HepG2 (cell line): ENCODE measurements at places on chromosomes 4 and X.

GRCh38 chr4:87251106-87251505 is 30.7 kb upstream of the KLHL8 start:
- no peak for DNase-seq

- no peak for DNase-seq
Observed at GRCh38 chrX:154040863-154041262, 21.2 kb upstream of the IRAK1 start.

DNA sequence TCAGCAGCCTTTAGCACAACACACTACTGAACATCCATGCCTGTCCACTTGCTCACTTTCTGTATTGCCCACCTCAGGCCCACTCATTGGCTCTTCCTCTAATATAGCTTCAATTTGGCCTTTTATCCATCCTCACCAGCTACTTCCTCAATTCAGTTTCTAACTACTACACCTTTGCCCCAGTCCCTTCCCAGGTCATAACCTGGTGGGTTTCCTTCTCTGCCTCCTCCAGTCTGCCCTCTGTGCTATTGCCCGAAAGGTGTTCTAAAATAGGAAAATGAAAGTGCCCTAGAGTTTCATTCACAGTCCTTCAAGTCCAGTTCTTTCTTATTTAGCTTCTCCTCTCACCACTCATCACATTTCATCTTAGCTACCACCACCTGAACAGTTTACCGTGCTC is 23.1 kb downstream of the MOSPD2 start:
- DNase-seq, result no peak

DNA sequence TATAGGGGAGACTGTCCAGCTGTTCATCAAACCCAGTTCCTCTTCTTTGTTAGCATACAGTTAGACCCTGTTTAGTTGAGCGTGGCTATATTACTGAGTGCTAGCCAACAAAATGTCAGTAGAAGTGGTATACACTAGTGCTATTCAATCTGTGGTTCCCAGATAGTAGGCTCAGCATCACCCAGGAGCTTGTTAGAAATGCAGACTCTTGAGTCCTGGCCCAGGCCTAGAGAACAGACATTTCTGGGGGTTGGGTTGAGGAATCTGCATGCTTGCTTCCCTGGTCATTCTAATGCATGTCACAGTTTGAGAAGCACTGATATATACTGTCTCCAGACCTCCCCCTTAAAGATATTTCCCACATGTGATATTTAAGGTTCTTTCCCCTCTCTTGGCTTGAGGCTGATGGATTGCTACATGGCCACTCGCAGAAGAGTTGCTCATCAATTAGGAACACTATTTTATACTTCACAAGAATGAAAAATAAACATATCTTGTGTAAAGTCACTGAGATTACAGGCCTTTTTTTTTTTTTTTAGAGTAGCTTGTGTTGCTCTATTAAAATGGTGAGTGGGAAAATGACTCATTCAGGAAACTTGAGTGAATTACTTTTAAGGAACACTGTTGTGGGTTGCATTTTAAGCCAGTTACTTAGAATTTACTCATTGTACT is 289.0 kb downstream of the STIM2 start:
- no peak for DNase-seq

DNA sequence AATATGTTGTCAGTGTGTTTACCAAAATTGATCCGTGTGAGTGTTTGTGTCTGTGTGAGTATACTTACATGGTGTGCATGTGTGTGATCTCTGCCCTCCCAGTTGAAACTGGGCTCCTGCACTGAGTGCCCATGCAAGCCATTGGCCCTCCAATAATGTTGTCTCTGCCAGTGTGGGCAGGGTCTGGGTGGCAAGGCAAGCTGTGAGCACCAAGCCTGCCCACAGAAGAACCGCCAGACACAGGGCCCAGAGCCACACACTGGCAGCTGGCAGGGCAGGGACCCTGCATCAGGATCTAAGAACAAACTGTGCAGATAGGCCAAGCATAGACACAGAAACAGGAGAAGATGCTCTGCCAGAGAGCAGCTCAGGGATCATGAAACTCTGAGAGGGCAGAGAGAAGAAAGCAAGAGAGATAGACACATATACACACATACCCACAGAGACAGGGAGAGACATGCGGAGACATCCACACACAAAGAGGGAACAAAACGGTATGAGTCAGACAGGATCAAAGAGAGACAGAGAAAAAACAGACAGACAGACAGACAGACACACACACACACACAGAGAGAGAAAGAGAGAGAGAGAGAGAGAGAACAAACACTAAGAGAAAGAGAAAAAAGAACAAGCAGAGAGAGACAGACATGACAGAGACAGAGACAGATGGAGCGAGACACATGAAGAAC is 555.0 kb downstream of the MID1IP1 start:
- no peak for DNase-seq

DNA sequence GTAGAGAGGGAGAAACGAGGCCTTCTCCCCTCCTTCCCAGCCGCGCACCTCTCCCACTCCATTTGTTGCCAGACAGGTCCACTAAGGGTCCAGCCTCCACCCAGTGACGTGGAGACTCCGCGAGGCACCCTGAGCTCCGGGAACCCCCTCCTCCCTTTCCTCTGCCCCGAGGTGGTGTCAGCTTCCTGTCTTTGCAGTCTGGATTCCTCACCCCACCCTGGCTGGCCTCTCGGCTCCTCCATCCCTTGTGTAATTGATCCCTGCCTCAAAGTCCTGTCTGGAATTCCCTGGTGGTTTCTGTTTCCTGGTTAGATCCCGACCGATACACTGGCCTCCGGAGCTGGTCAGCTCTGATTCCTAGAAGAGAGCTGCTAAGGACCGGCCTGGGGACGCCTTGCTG is 105.9 kb upstream of the SCOC start:
- DNase-seq, result no peak

GRCh38 chrX:110794601-110795000 is 1.0 kb downstream of the CHRDL1 start:
- DNase-seq, result no peak

DNA sequence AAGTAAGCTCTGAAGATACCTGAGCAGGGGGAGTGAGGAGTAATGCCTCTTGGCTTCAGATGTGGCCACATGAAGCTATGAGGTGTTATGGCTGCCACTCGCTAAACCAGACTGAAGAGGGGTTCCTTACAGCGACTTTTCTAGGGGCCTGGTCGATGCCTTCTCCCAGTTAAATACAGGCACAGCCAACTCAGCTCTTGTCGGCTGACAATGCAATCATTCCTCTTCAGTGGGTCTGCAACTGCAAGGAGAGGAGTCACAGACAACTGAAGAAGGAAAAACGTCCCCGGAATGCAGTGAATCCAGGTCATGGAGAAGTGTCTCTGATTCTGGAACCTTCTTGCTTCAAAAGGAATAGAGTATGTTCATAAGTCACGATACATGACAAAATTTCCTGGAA is 106.4 kb downstream of the RNF150 start:
- DNase-seq, result no peak

- no peak for DNase-seq
Observed at GRCh38 chr4:168293386-168293975, 25.1 kb downstream of the DDX60 start.
